HS-27A (cell line): ENCODE measurements at places on chromosomes 5 and 9.
A peak's percentile ranks its signal among the peaks of the same experiment; 100 is the strongest.

- no peak for DNase-seq
These were observed 484.7 kb upstream of the ARRDC3 start for GRCh38 chr5:91867799-91868198.

GRCh38 chr5:14153071-14153864 is 10.1 kb downstream of the TRIO start:
- DNase-seq: no peak

- DNase-seq: no peak
These were observed 371.4 kb downstream of the SEMA5A start for GRCh38 chr5:9174446-9174845.

- DNase-seq: no peak
These were observed 1812.0 kb upstream of the CDH9 start for GRCh38 chr5:28850320-28850921.

- DNase-seq: no peak
These were observed 29.1 kb downstream of the ANKDD1B start for GRCh38 chr5:75640395-75640794.

DNA sequence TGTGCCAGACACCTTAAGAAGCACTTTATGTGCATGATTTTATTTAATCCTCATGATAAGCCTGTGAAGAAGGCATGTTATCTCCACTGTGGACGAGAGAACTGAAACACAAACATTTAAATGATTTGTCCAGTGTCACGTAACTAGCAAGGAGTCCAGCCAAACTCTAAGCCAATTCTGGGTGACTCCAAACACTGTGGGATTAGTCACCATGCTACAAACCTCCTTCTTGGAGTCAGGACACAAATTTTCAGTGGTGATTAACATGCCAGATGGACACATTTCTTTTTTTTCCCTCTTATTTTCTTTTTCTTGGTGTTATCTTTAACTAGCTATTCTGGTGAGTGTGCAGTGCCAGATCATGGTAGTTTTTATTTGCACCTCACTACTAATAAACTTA is 316.8 kb downstream of the NDUFS4 start:
- DNase-seq: peak; percentile 14

DNA sequence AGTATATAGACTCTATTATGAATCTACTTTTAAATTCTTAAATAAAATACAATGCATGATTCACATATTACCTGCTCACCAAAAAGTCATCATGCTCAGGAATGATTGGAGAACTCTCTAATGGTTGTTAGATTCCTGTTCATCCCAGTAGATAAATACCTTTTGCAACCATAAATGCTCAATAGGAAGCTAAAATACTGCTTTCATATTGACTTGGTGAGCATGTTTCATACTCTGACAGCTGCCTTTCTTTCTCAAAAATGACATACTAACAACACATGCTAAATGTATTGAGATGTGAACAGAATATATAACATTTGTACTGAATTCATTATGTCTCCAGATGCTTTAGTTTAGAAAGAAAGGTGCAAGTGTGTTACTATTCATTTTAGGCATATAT is 79.6 kb upstream of the SLCO6A1 start:
- no peak for DNase-seq

GRCh38 chr5:143251190-143251589 is 152.3 kb downstream of the NR3C1 start:
- DNase-seq: no peak

GRCh38 chr9:93114169-93114983 is 18.4 kb downstream of the CARD19 start:
- no peak for DNase-seq

DNA sequence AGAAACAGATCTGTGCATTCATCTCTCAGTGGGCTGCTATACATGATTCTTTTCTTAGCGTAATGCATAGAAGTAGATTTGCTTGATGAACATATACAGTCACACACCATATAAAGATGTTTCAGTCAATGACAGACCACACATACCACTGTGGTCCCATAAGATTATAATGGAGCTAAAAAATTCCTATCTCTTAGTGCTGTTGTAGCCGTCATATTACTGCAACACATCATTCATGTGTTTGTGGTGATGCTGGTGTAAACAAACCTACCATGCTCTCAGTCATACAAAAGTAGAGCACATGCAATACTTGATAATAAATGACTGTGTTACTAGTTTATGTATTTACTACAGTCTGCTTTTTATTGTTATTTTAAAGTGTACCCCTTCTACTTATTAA is 214.3 kb downstream of the ARHGAP26 start:
- DNase-seq: no peak

- DNase-seq: no peak
These were observed 43.3 kb upstream of the ALDOB start for GRCh38 chr9:101478906-101479305.

DNA sequence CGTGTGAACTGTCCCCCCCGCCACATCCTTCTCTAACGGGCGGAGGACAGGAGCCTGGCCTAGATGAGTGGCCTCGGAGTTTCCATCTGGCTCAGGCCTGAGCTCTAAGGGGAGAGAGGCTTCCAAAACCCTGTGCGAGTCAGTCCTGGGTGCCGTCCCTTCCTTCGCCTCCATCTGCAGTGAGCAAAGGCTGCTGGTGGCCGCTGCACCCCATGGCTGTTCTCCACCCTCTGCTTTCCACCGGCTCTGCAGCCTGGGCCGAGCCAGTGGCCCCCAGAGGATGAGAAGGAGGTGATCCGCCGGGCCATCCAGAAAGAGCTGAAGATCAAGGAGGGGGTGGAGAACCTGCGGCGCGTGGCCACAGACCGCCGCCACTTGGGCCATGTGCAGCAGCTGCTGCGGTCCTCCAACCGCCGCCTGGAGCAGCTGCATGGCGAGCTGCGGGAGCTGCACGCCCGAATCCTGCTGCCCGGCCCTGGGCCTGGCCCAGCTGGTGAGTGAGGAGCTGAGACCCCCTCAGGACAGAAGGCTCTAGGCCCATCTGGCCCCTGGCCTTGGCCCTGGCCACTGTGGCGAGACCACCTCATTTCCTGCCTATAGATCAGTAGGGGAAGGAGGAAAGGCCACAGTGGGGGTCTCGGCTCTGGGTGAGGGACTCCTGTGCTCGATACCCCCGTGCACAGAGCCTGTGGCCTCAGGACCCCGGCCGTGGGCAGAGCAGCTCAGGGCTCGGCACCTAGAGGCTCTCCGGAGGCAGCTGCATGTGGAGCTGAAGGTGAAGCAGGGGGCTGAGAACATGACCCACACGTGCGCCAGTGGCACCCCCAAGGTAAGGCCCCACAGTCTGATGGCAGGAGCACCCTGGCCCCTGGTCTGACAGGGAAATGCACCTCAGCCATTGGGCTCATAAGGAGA is 3.0 kb downstream of the PKN3 start:
- DNase-seq: no peak

DNA sequence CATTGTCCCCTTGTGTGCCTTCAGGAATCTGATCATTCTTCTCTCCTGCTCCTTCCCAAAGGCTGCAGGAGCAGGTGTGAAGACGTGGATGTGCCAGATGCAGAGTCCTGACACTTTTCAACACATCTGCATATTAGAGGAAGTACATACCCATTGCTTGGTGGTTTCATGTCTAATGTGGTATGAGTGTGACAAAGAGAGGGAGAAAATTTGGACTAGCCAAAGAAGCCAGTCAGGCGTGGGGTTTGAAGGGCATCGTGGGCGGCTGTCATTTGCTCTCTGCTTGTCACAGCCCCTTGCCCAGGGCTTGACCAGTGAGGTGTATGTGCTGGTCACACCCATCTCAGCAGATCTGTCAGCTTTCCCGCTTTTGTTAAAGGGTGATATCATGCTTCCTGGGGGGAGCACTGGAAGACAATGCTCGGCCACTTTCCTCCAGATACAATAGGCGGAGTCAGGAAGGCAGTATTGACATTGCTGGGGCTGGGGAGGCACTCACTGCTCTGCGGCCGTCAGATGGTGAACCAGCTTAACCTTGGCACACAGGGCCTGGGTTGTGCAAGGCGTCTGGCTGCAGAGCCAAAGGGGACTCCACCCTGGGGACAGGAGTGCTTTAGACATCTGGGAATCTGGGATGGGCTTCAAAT is 8.6 kb downstream of the TEK start:
- no peak for DNase-seq

DNA sequence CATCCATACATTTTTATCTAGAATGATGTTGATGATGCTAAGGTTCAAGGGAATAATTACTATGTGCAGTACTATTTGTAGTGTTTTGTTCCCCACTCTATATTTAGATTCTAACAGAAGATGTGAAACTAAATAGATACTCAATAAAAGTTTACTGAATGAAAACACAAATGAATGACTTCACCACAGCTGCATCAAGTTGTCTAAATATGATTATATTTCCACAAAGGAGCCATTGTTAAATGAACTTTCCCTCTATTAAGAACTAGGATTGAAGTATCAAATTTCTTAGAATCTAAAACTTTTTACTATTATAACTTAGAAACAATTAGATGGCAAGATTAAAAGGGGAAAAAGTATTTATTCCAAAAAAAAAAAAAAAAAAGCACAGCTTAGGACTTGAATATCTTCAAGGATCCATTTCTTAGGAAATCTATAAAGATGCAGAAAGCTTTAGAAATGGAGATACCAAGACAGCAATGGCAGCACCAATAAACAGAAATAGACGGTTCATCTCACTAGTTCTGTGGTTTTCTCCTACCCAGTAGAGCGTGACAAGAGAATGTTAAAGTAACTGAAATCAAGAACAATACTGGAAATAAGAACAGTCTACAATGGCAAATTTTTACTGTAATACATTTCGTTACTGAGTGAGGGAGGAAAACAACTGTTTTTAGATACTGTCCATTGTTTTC is 347.6 kb downstream of the EBF1 start:
- DNase-seq: no peak

- DNase-seq: no peak
These were observed 64.1 kb downstream of the SMIM23 start for GRCh38 chr5:171849585-171850323.

DNA sequence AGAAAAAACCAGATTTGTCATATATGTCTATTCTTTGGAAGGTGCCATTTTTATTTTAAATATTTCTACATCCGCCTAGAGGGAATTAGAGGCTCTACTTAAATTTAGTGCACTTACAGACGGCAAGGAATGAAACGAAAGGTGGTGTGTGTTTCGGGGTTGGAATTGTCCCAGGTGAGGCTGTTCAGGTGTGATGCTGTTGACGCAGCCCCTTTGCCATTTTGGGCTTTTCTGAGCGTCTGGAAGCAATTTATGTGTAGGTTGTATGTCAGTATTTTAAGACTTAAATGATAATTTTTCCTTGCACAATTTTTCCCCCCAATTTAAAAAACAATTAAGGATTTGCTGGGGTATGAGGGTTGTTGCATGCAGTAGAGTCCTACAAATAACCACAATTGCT is 2.0 kb downstream of the TENT4A start:
- no peak for DNase-seq

- no peak for DNase-seq
These were observed 58.1 kb upstream of the DHFR start for GRCh38 chr5:80712919-80713318.

- no peak for DNase-seq
These were observed 161.2 kb downstream of the MPDZ start for GRCh38 chr9:13118313-13118712.
